ENCODE measurements at places on chromosomes 4 and X.

- peak; percentile 10 for DNase-seq
Observed at GRCh38 chr4:123418351-123418931, 21.8 kb downstream of the SPRY1 start.

GRCh38 chr4:141124224-141124623 lies 9.0 kb downstream of the RNF150 start:
- DNase-seq: no peak

DNA sequence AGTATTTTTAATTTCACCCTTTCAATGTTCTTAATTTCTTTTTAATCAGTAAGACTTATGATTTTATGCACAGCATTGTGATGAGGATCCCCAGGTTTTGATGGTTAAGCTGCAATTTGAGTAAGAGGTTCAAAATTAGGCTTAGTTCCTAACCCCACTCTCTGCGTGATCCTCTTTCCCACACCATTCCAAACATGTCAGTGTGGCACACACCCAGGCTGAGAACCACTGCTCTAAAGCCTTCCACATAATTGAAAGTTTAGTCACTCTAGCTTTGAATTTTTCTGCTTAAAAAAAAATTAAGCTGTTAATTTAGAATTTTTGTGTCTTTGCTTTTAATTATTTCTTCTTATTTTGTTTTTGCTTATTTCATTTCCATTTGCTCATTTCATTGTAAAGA lies 68.8 kb upstream of the SLC7A11 start:
- DNase-seq: no peak

DNA sequence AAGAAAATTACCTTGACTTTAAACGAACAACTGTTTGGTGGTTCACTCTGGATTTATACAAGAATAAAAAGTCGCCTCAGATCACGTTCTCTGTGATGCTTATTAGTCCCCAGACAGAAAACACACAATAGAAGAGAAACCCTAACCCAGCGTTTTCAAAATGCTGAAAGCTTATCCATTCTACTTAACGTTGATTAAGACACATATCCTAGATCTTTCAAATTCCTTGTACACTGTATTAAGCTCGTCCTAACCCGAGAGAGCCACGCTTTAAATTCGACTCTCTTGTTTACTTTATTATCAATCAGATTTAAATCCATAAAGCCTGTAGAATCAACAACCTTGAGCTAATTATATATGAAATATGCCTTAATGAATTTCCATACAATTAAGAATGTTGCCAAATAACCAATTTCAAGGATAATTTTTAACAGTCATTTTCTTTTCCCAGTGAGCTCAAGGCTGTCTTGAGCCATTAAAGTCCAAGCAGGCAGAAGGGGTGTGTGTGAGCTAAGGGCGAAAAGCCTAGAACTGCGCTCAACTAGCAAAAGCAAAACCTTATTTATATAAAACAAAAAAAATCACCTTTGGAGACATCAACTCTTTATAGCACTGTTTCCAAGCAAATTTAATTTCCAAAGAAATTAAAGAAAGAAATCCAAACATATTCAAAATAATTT lies 981 bp upstream of the PITX2 start:
- DNase-seq: no peak

All from inflammatory macrophage (primary cell).